PC-9 (cell line): ENCODE measurements at places on chromosomes 2 and 18. TPM values are rescaled to one million over a fixed set of nuclear protein-coding genes. Genes with fewer than 3 reads are reported as not detected.

Gene GAL3ST2
- 3.9 and 4.3 TPM in 2 replicates for total RNA-seq

Gene TTN
- not detected in 2 replicates for total RNA-seq

Gene IFT172
- 26.2 and 27.2 TPM in 2 replicates for total RNA-seq

Gene PDE1A
- 0.11 and 0.30 TPM in 2 replicates for total RNA-seq

Gene PHOSPHO2
- 5.3 and 5.9 TPM in 2 replicates for total RNA-seq

Gene TBR1
- not detected in 2 replicates for total RNA-seq

Gene CAVIN2
- total RNA-seq, result 2.3 and 2.5 TPM in 2 replicates

Gene UNC80
- total RNA-seq, result not detected in 2 replicates

Gene SIX2
- 10.2 and 11.9 TPM in 2 replicates for total RNA-seq

Gene RNU2-63P
- total RNA-seq, result 3.9 TPM in 1 of 2 replicates, not detected in the other

Gene CHN1
- total RNA-seq, result 11.8 and 14.0 TPM in 2 replicates

Gene ZNF521
- total RNA-seq, result not detected in 2 replicates

Gene UGT1A3
- 60.3 and 67.1 TPM in 2 replicates for total RNA-seq

Gene CYRIA
- 3.9 and 4.0 TPM in 2 replicates for total RNA-seq

Gene C2orf66
- 0.22 TPM in 1 of 2 replicates, not detected in the other for total RNA-seq

Gene VAMP5
- 7.2 and 7.4 TPM in 2 replicates for total RNA-seq

Gene TDRD15
- total RNA-seq, result 1.9 and 2.9 TPM in 2 replicates

Gene GKN2
- total RNA-seq, result not detected in 2 replicates

Gene C18orf32
- 11.3 and 19.2 TPM in 2 replicates for total RNA-seq

Gene ICA1L
- total RNA-seq, result 0.20 TPM in 1 of 2 replicates, not detected in the other

Gene AGXT
- total RNA-seq, result not detected in 2 replicates

Gene PASK
- 70.4 and 77.5 TPM in 2 replicates for total RNA-seq

Gene LRATD1
- 3.8 TPM in 2 replicates for total RNA-seq

Gene CASP10
- 15.2 and 16.9 TPM in 2 replicates for total RNA-seq

Gene CLEC4F
- not detected in 2 replicates for total RNA-seq

Gene SLC35F5
- total RNA-seq, result 41.6 and 43.5 TPM in 2 replicates

Gene SLC9A4
- total RNA-seq, result 0.85 and 1.1 TPM in 2 replicates

Gene STEAP3
- total RNA-seq, result 23.0 and 26.3 TPM in 2 replicates

Gene STAM2
- 14.6 and 16.0 TPM in 2 replicates for total RNA-seq

Gene ST8SIA5
- total RNA-seq, result not detected in 2 replicates

Gene SNTG2
- not detected in 2 replicates for total RNA-seq

Gene RSAD2
- not detected in 2 replicates for total RNA-seq

Gene FIGN
- 3.1 and 7.4 TPM in 2 replicates for total RNA-seq

Gene HMSD
- not detected in 2 replicates for total RNA-seq

Gene CPO
- total RNA-seq, result not detected in 2 replicates

Gene HAAO
- total RNA-seq, result 0.73 TPM in 1 of 2 replicates, not detected in the other

Gene DNAH6
- not detected in 2 replicates for total RNA-seq

Gene RGPD4
- total RNA-seq, result not detected in 2 replicates

Gene ALLC
- not detected in 2 replicates for total RNA-seq

Gene UGT1A5
- 71.3 and 91.2 TPM in 2 replicates for total RNA-seq

Gene DPYSL5
- total RNA-seq, result not detected in 2 replicates

Gene NEB
- 0.15 TPM in 1 of 2 replicates, not detected in the other for total RNA-seq

Gene EMX1
- not detected in 2 replicates for total RNA-seq

Gene NT5DC4
- 6.1 and 6.5 TPM in 2 replicates for total RNA-seq

Gene CHRNG
- total RNA-seq, result not detected in 2 replicates

Gene DYSF
- total RNA-seq, result 10.6 and 12.2 TPM in 2 replicates

Gene DSG3
- total RNA-seq, result 0.10 and 0.13 TPM in 2 replicates

Gene CAPN10
- total RNA-seq, result 49.8 and 70.3 TPM in 2 replicates

Gene DARS1
- total RNA-seq, result 54.3 and 63.0 TPM in 2 replicates

Gene GPR35
- 1.1 and 2.5 TPM in 2 replicates for total RNA-seq

Gene TRABD2A
- total RNA-seq, result 0.88 and 2.2 TPM in 2 replicates

Gene BCL11A
- total RNA-seq, result not detected in 2 replicates

Gene SGPP2
- 0.57 and 1.1 TPM in 2 replicates for total RNA-seq

Gene SULT1C4
- total RNA-seq, result not detected in 2 replicates

Gene CCBE1
- 3.1 and 5.8 TPM in 2 replicates for total RNA-seq

Gene DRC1
- total RNA-seq, result 4.7 and 6.4 TPM in 2 replicates

Gene COA5
- total RNA-seq, result 37.5 and 43.6 TPM in 2 replicates

Gene DSG2
- 66.0 and 90.1 TPM in 2 replicates for total RNA-seq
